M059J (cell line): ENCODE measurements at places on chromosomes 2 and 18. TPM values are rescaled to one million over a fixed set of nuclear protein-coding genes. Genes with fewer than 3 reads are reported as not detected.

GRCh38 chr2:240451108-240451611 lies 15.7 kb downstream of the GPC1 start:
- no peak for DNase-seq

DNA sequence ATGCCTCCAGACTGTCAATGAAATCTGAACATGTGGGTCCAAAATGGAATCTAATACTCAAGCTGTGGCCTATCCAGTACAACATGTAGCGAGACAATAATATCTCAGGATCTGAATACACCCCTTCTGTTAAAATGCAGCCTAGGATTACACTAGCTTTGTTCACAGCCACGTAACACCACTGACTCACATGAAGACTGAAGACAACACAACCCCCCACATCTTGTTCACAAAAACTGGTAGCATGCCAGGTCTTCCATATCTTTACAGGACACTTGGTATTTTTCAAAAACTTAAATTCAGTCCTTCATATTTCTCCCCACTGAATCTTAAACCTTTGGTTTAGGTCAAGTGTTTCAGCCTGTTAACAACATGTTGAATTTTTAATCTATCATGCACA lies 84.2 kb downstream of the SLC8A1 start:
- peak; percentile 60 for DNase-seq

- peak; percentile 30 for DNase-seq
Measured at GRCh38 chr18:60534538-60534937, 162.0 kb upstream of the MC4R start.

- no peak for DNase-seq
Measured at GRCh38 chr2:29443151-29443550, 327.9 kb downstream of the CLIP4 start.

DNA sequence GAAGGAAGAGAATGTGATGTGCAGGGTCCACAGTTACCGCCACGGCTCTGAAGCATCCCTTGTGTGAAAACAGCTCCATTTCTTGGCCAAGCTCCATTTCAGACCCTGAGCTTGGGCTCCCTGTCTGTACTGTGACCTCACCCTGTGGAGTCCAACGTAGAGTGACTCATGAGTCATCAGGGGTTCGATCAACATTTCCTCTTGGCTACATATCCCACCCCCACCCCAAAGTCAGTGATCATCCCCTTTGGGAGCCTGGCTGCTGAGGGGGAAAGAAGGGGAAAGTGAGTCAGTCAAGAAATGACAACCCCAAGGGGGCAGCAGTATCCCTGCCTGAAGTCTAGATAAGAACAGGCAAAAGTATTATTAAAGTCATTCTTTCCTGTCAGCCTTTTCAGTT lies 62.2 kb downstream of the PAPOLG start:
- DNase-seq: peak; percentile 6

GRCh38 chr2:233418761-233419546 lies 64.7 kb downstream of the DGKD start:
- peak; percentile 44 for DNase-seq

DNA sequence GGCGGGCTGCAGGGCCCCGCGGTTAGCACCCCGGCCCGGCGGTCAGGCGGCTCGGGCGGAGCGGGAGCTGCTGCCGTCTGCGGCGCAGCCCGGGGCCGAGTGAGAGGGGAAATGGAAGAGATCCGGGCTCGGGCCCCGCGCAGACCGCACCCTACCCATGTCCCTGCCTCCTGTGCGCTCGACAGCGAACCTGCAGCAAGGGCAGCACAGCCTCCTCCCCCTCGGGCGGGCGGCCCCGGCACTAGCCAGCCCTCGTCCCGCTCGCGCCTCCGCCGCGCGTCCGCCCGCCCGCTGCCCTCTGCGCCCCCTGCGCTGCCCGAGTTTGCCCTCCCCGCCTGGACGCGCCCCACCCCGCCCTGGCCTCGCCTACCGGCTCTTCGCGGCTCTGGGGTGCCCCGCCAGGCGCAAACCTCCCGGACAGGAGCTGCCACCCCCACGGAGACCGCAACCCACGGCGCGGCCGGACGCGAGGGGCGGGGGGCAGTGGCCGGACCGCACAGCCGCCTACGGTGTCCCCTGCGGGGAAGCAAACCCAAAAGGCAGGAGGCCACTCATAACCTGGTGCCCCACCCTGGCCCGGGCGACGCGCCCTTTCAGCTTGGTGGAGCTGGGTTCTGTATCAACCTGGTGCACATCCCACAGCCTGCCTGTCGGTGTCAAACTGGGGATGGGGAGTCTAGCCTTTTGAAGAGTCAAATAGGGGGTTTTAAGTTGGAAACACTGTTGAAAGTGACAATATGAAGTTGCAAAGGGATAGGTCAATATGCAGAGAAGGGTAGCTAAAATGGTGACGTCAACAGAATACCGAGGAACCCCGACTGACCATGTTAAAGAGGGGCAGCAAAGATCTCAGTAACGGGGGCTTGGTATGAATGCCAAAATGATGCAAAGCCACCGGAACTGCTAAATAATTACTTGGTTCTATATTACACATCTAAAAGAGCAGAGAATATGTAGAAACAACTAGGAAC lies at the start of gene IHH:
TSS of gene IHH (minus strand) at position 101 of the 971 bp plus-strand sequence. CDS start 454 bp downstream, outside the sequence.
- DNase-seq: no peak

- DNase-seq: no peak
Measured at GRCh38 chr2:181305301-181306123, 151.7 kb upstream of the ITGA4 start.

- DNase-seq: no peak
Measured at GRCh38 chr2:169139145-169139544, 69.8 kb downstream of the DHRS9 start.

- DNase-seq: no peak
Measured at GRCh38 chr2:20476950-20477349, 30.1 kb downstream of the RHOB start.

- DNase-seq: no peak
Measured at GRCh38 chr2:129872446-129872845, 107.0 kb upstream of the RAB6C start.

GRCh38 chr18:21284540-21284939 lies 42.5 kb downstream of the GREB1L start:
- no peak for DNase-seq

DNA sequence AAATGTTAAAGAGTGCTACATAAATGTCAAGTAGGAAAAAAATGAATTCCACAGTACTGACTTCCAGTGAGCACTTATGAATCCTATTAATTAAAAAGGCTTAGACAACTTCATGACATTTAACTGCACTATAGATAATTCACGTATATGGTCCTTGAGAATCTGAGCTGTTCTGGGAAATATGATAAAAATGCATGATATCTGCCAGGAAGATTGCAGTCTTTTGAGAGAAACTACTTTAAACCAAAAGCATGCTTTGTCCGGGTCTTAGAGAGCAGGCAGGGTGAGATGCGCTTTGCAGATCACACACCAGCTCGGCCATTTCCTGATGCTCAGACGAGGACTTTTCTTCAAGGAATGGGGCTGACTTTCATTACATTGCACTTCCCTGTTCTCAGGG lies 42.6 kb downstream of the CMPK2 start:
- DNase-seq: no peak

DNA sequence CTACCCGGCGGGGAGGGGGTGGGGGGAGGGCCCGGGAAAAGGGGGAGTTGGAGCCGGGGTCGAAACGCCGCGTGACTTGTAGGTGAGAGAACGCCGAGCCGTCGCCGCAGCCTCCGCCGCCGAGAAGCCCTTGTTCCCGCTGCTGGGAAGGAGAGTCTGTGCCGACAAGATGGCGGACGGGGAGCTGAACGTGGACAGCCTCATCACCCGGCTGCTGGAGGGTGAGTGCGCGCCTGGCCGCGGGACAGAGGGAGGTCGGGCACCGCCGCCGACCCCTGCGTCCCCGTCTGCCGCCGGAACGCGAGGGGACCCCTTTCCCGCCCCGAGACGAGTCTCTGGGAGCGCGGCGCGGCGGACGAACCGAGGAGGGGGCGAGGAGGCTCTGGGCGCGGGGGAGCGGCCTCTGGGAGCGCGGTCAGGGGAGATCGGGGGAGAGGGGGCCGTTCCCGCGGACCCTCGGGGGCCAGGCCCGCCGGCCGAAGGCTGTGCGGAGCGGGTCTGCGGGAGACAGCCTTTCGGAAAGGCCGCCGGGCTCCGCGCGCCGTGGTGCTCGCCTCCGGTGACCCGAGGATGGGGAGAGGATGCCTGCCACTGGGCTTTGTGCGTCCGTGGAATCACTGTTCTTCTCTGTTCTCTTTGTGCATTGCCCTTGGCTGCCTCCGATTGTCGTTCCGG lies 463 bp downstream of the PPP1CB start:
- DNase-seq: peak; percentile 23

GRCh38 chr2:226694149-226694548 lies 105.5 kb downstream of the IRS1 start:
- DNase-seq: no peak

GRCh38 chr2:236367506-236368289 lies 103.5 kb upstream of the ASB18 start:
- no peak for DNase-seq

- DNase-seq: peak; percentile 76
Measured at GRCh38 chr2:202278036-202278760, 12.6 kb downstream of the NOP58 start.

DNA sequence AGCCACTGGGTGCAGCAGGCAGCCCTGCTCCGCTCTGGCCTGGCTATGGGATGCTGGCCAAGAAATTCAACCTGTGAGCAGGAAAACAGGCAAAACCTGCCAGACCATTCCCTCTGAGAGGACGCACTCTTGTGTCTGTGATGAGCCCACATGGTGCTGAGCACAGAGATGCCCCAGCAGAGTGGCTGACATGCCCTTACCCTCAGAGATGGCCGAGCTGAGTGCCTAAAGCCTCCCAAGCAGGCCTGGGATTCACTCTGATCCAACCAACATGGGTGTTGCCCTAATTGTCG lies 34.3 kb upstream of the TAF1B start:
- no peak for DNase-seq

- no peak for DNase-seq
Measured at GRCh38 chr2:43715300-43716098, 39.3 kb upstream of the C1GALT1C1L start.

DNA sequence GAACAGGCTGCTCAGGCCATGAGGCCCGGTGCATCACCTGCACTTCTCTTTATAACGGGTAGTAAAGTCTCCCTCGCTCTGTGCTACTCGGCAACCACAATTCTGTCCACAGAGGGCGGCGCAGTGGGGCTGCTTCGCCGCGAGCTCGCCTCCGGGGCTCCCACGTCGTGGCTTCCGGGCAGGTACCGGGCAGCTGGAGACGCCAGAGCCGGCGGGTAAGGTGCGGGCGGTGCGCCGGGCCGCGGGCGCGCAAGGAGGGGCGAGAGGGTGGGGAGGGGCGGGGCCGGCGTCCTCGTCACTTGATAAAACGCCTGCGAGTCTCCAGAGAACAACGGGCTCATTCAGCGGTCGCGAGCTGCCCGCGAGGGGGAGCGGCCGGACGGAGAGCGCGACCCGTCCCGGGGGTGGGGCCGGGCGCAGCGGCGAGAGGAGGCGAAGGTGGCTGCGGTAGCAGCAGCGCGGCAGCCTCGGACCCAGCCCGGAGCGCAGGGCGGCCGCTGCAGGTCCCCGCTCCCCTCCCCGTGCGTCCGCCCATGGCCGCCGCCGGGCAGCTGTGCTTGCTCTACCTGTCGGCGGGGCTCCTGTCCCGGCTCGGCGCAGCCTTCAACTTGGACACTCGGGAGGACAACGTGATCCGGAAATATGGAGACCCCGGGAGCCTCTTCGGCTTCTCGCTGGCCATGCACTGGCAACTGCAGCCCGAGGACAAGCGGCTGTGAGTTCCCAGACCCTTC lies at the start of gene ITGA6:
TSS of gene ITGA6 (plus strand) at position 331 of the 734 bp plus-strand sequence.
- DNase-seq: peak; percentile 78

The HOXD10 gene
- total RNA-seq: 9.3 and 15.0 TPM in 2 replicates

The FEZ2 gene
- 103 and 153 TPM in 2 replicates for total RNA-seq

The TRIM43 gene
- total RNA-seq: not detected in 2 replicates

The DCTN1 gene
- 51.5 and 87.0 TPM in 2 replicates for total RNA-seq

The CPLX4 gene
- not detected in 2 replicates for total RNA-seq

The ADGRF3 gene
- total RNA-seq: 0.10 and 0.12 TPM in 2 replicates

The APLF gene
- total RNA-seq: 1.4 and 2.6 TPM in 2 replicates

The PCARE gene
- total RNA-seq: not detected in 2 replicates

The THUMPD2 gene
- 5.3 and 8.9 TPM in 2 replicates for total RNA-seq

The CTAGE1 gene
- total RNA-seq: 0.15 TPM in 1 of 2 replicates, not detected in the other

The ZNF521 gene
- total RNA-seq: 8.3 and 20.4 TPM in 2 replicates

The GPBAR1 gene
- total RNA-seq: 0.37 TPM in 1 of 2 replicates, not detected in the other

The MATN3 gene
- total RNA-seq: 0.81 and 1.3 TPM in 2 replicates

The SYT4 gene
- total RNA-seq: 0.15 and 0.67 TPM in 2 replicates

The EML6 gene
- 1.6 and 1.7 TPM in 2 replicates for total RNA-seq

The ABCB11 gene
- 0.02 TPM in 2 replicates for total RNA-seq

The AQP12B gene
- total RNA-seq: not detected in 2 replicates

The BCL11A gene
- under 0.01 TPM in 1 of 2 replicates, not detected in the other for total RNA-seq

The REG3A gene
- not detected in 2 replicates for total RNA-seq
